Activated naive CD8-positive, alpha-beta T cell treated with anti-CD3 and anti-CD28 coated beads for 36 hours (primary cell): ENCODE measurements at places on chromosomes 6 and 20.
A peak's percentile ranks its signal among the peaks of the same experiment; 100 is the strongest.

DNA sequence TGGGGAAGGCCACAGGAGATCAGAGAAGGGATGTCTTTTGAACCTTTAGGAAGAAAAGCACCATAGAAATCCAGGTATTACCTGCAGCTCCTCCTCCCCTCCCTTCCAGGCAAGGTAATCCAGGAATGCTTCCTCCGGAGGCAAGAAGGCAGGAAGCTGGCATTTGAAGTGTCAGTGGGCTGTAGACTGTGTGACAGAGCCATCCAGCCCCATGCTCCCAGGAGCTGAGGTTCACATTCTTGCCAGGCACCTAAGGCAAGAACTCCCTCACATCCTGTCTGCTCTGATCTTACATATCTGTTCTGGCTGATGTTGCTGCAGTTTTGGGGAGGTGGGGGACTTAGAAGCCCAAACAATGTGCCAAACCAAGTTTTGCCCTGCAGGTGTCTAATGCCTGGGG lies 27.8 kb upstream of the SCUBE3 start:
- DNase-seq: no peak

GRCh38 chr6:136773473-136773796 lies 18.8 kb downstream of the MAP3K5 start:
- no peak for DNase-seq

GRCh38 chr6:128508588-128509296 lies 11.7 kb downstream of the PTPRK start:
- no peak for DNase-seq

DNA sequence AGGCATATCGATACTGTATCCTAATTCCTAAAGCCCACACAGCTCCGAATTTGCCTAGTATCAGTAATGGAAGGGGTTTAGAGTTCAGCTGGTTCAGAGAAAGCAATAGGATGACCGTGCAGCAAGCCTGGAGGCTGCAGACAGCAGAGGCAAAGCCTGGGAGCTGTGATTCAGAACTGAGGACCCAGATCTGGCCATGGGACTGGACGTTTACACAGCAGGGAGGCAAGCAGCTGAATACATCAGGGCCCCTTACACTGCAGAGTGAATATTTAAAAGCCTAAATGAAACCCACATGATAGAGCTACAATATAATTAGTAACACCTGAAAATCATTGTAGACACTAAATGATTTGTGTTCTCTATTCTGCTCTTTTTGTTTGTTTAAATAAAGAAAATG lies 38.0 kb downstream of the ELOVL2 start:
- no peak for DNase-seq

- DNase-seq: peak; percentile 53
These were observed 867 bp downstream of the EBF4 start for GRCh38 chr20:2693286-2694007.
